ENCODE measurements at places on chromosomes 5 and 9.
A peak's percentile ranks its signal among the peaks of the same experiment; 100 is the strongest.

GRCh38 chr9:76913467-76913866 is 7.6 kb upstream of the PRUNE2 start:
- DNase-seq, result no peak

DNA sequence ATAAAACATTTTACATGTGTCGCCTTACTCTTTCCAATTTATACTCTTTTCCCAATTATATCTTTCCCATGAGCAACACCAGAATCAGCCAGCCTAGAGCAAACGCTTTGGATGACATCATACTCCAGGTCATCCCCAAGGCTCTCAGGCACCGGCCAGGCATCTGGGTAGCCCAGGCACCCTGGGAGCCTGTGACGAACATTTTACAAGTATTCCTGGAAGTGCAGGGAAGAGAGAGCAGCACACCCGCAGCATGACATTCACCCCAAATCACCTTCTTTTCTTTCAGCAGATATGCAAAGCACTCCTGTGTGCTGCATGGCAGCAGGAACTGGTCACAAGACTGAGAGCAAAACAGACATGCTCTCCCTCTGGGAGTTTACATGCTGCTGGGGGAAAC is 75.7 kb upstream of the SMIM23 start:
- DNase-seq, result no peak

DNA sequence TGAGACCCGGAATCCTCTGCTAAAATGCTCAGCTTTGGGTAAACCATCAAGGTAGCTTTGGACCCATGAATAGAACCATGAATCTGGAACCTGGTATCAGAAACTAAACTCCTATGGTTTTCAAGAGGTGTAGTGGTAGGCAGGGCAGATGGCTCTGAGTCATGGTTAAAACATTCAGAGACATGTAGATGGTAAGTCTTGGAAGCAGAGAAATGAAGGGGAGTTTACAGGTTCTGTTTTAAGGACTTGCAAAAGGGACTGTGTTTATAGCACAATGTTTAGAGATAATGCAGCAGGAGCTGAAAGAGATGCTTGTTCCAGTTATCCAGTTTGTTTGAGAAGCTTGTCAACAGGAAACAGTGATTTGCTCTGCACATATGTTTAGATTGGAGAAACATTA is 36.0 kb upstream of the FBN2 start:
- no peak for DNase-seq

DNA sequence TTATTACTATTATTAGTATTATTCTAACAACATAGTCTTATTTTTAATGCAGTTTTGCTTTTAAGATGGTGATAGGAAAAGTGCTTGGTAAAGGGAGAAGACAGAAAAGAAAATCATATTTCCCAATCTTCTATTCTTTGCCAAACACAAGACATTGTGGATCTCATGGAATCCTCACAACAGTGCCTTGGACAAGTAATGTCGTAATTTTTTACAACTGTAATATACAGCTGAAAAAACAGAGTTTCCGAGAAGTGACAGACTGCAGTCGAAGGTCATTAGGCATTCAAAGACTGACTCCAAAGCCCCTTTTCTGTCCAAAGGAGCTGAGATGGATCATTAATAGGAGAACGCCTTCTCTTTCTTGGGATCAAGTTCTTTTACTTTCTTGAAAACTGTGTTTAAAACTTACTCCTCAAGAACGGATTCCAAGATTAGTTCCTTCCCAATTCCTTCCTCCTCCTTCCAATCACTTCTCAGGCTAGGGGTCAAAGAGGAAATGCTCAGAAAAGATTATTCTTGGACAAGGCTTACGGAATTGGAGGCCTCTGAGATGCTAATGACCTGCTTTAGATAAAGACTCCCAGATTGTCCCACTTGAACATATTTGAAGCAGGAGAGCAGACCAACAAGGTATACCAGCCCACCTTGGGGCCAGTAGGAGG is 24.3 kb upstream of the TRIM32 start:
- DNase-seq, result no peak

GRCh38 chr9:3699883-3700282 is 174.1 kb upstream of the RFX3 start:
- no peak for DNase-seq

DNA sequence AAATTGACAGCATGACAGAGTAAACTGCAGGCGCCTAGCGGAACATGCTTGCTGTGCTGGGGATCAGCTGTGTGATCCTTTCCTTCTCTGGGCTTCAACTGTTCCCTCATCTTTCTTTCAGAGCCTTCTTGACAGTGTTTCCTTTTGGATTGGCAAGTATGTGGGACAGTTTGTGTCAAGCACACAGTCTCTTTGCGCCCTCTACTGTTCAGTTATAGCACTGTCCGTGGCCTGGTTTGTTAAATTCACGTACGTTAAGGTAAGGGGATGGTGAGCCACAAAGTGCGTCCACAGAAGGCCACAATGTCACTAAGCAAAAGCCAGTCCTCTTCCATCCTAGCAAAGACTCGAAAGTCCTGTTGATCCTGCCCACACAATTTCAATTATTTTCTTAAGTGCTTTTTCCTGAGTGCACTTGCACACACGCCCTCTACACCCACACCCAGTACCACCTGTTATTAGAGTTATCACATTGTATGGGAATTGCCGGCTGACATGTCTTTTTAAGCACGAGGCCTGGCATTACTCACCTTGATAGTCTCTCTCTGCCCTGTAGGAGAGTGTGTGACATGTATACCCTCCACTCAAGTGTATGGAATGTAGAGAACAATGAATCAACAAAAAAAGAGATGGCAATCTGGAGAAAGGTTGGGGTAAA is 22.5 kb upstream of the PTPN3 start:
- DNase-seq, result peak; percentile 7

GRCh38 chr9:78029551-78030295 is 1.9 kb downstream of the GNAQ start:
- peak; percentile 55 for DNase-seq

- DNase-seq, result no peak
These were observed 19.5 kb upstream of the NADK2 start for GRCh38 chr5:36261186-36261585.

DNA sequence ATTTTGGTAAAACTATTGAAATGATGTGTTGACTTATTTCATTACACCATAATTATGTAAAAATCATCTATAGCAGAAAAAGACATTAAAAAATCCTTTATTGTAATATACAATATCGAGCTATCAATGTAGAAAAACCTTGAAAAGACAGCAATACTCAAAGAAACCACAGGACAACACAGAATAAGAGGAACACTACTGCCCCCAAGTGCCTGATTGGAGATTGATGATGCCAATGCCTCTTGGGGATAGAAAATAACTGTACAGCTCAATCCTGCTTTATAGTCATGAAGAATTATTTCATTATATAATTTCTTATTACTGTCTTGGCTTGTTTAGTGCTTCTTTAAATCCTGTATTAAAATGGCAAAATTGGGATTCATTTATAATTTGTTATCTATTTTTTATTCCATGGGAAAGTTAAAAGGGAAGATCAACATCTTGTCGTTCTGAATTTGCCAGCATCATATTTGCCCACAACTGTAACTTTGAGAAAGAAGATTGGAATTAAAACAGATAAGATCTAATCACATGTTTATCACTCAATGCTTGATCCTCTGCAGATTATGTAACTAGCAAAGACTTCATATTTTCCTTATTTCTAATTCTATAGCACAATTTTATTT is 337.5 kb downstream of the CDH9 start:
- DNase-seq, result no peak

DNA sequence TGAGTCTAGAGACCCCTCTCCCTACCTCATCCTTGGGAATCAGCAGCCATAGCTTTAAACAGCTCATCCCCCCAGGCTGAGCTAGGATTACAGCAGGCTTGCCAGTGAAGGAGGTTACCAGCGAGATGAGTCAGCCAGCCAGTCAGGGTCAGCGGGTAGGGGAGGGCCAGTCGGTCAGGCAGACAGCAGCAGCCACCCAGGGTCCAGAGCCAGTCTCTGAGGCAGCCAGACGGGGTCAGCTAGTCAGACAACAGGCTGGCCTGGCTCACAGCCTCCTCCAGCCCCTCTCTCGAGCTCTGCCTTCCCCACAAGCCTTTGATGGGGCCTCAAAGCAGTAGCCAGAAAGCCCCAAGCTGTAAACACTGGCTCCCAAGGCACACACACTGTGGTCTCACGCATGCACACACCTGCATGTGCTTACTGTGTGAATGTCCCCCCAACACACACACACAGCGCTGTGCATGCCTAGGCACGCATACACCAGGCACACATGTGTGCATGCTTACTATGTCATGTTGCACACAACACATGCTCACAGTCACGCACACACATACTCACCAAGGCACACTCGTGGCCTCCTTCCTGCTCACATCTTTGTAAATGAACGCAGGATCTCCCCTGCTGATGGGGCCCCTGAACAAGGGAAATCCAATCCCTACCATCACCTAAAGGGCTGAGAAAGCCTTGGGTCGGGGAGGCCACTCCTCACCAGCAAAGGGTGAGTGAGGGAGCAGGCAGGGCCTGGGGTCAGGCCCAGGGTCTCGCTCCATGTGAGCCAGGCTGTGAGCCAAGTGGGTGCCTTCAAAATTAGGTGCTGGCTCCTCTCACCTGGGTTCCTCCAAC is 28.2 kb upstream of the CPLX2 start:
- DNase-seq, result no peak

DNA sequence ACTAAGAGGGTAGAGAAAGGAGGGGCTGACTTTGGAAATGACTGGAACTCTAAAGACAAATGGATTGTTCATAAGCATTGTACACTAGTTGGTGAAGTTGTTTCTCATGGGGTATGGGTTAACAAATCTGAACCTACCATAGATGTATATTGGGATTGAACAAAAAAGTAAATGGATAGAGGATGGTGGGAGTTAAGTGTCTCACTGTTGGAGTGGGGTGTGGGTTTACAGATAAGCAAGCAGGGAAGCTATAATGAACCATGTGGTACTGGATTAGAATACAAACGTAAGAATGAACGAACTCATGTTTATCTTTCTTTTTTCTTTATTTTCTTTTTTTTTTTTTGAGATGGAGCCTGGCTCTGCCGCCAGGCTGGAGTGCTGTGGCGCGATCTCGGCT is 17.8 kb downstream of the GNG10 start:
- DNase-seq, result no peak

- no peak for DNase-seq
These were observed 193.3 kb upstream of the SNX2 start for GRCh38 chr5:122581629-122582028.

GRCh38 chr9:88969646-88970373 is 21.5 kb upstream of the S1PR3 start:
- DNase-seq, result no peak

DNA sequence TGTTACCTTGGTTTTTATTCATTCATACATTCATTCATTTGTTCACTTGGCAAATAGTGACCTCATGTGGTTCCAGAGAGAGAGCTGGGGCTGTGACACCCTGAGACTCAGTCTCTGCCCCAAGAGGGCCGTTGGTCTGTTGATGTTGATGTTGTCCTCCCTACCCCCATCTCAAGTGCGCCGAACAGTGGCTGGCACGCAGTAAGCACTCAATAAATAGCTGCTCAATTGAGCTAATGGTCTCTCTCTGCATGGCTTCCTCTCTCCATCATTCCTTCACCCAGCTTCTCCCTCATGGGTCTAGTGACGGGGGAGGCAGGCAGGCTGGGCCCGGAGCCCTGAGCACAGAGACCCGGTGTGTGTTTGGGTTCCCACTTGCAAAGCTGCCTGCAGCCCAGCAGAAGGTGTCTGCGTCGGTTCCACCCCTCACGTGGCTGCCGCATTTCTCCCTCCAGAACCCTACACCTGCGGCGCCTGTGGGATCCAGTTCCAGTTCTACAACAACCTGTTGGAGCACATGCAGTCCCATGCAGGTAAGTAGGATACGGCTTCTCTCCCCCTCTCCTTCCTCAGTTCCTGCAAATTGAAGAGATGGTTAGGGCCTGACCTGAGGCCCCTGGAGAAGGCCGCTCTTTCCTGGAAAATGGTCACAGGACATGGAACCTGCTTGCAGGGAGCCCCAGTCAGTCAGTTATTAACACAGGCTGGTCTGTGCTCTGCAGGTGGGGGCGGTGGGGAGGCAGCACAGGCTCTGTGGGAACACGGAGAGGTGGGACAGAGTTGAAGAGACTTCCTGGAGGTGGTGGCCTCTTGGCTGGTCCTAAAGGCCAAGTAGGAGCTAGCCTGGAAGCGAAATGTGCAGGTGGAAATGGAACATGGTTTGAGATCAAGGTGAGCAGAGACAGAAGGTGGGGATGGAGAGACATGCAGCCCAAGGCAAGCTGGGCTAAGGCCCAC is 42.0 kb downstream of the AMBP start:
- no peak for DNase-seq

GRCh38 chr5:109929376-109929775 is 239.6 kb downstream of the MAN2A1 start:
- no peak for DNase-seq

- no peak for DNase-seq
These were observed 230.9 kb downstream of the PIK3R1 start for GRCh38 chr5:68446487-68446894.

DNA sequence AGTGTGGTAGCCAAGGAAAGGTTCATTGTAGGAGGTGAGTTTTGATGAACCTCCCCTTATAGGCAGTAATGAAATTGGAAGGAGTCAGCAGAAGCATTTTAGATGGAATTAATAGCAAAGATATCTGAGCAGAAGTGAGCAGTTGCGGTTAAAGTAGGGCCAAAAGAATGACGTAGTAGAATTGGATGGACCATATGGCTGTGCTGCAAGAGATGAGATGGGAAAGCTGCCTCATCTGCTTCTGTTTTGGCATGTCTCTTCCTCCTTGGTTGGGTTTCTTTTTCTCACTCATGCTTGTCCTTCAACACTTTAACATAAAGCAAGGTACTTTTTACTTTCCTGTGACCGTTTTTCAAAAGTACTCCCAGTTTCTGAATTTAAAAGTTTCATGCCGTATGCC is 55.8 kb downstream of the AQP7 start:
- DNase-seq, result no peak

DNA sequence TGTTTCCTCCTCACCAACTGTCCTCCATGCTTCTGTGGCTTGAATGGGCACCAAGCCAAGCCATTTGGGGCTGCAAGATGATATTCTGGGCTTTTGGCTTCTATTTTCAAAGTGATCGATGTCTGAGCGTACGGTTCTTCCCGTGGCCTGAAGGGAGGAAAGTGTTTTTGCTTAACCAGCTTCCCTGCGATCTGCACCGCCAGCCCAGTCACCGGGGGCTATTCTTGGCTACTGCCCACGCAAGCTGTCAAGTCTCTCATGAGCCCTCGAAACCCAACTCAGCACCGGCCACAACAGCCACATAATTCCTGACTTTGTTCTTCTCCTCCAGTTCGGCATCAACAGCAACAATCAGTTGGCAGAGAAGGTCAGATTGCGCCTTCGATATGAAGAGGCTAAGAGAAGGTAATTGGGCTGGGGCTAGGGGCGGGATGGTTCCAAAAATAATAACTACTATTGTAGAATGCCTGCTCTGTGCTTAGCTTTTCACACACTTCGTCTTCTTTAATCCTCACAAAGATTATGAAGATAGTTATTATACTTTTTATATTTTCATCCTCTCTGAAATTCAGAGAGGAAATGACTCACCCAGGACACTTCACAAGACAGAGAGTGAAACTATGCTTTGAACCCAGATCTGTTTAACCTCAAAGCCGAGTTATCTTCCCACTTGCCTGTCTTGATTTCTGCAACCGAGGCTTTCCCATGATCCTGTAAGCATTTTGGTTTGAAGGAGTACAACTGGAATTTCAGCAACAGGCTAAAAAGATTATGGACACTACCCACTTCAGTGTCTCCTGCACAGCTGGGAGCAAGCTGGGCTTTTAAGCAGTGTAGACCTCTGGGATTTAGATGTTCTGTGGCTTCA is 76.4 kb upstream of the RARS1 start:
- peak; percentile 29 for DNase-seq

GRCh38 chr5:109852371-109853155 is 162.8 kb downstream of the MAN2A1 start:
- DNase-seq, result no peak
